ENCODE measurements at places on chromosomes 2 and 18.

GRCh38 chr2:69954084-69954483, 7.3 kb downstream of the ASPRV1 start:
- no peak for DNase-seq

DNA sequence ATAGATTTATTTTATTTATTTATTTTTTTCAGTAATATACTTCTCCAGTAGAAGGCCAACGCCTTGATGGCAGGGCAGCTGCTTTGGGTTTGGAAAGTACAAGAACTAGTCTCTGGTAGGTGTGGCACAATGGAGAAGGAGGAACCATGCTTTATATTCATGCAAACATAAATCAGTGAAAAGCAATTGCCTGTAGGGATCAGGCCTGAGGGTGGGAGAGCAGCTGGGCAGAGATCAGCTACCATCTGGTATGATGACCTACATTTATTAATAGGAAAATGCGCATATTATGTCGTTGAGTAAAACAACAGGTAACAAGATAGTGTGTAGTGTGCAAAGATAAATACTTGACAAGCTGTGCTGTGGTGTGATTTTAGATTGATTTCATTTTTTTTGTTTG, 120.4 kb upstream of the TLK1 start:
- DNase-seq, result no peak

DNA sequence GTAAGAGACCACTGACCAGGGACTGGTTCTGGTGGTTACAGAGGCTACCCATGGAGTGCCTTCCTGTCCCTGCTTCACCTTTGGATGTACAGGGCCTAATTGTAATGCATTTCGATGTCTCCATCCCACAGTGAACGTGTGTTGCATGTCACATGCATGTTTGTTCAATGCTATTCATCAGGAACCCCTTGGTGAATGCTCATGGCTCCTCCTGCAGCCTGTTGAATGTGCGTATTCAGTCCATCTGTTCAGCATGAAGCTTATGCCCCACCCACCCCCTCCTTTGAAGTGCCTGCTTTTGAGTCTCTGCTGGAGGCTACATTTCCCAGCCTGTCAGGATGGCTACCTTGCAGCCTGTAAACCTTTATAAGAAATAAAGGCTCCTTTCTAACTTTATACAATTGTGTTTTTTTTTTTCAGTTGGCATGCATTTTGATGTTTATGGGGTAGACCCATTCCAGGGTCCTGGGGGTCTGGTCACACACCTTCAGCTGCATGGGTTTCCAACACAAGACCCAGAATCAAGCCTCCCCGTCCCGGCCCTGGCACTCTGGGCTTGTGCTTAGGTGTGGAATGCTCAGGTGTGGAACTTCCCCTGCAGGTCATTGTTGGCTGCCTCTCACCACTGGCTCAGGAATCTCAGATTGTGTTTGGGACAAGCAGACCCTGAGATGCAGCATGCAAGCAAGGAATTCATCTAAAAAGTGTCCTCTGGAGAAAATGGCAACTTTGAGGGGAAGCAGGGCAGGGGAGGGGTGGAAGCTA, 238.8 kb upstream of the HDAC4 start:
- no peak for DNase-seq

DNA sequence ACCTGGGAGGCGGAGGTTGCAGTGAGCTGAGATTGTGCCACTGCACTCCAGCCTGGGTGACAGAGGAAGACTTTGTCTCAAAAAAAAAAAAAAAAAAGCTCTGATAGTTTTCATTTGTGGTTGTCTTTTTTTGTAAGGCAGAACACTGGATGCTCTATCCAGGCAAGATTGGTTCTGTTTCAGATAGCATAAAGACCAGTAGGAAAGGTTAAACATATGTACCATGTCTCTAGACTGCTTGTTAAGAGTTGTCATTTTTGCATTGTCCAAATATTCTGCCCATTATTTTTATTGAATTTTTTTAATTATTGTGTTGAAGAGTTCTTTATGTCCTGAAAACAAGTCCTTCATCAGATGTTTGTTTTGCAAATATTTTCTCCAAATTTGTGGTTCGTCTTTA, 60.0 kb downstream of the NCOA1 start:
- no peak for DNase-seq

DNA sequence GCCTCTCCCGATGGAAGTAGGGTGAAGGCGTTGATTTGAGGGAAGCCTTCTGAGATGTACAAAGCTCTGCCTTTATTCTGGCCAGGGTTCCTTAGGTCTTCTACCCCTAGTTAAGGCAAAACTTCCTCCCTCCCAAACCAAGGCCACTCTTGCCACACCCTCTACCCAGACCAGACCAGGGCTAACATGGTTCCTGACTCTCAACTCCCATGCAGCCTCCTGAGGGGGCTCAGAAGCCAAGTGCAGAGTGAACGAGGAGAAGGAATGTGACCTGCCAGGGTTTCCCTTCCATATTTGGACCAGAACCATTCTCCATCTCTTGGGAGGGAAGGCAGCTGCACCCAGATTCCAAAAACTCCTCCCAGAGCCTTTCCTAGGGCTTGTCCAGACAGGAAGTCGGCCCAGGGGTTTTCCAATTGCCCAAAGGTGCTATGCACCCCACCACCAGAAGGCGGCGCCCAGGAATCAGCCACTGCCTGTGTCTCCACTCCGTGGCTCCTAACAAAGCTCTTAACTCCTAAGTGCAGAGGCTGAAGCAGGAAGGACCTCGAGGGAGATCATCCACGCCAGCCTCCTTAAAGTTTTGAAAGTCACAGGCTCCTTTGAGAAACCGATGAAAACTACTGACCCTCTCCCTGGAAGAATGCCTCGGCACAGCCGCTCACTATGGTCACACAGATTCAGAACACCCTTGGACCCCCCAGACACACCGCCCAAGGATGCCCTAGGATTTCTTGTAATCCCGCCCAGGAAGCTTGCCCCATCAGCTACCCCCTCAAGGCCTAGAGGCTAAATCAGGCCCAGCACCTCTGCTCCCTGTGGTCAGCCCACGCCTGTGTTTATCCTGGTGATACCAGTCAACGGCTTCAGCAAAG, 157.8 kb downstream of the SMAD2 start:
- peak; percentile 26 for DNase-seq

DNA sequence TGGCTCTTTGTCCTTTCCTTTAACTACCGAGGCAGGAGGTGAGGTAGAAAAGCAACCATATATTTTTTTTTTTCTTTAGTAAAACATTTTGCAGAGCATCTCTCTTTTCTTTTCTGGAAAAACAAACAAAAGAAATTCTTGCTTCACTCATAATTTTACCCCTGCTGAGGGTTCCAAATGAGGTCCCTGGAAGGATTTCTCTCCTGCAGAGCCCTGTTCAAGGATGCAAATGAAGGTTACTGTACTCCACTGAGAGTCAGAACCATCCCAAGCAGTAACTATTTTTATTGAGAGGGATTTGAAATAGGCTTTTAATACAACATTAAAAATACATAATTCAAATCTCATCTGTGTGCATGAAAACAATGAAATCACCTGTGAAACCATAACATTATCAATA, 19.5 kb upstream of the MYO1B start:
- DNase-seq, result no peak

DNA sequence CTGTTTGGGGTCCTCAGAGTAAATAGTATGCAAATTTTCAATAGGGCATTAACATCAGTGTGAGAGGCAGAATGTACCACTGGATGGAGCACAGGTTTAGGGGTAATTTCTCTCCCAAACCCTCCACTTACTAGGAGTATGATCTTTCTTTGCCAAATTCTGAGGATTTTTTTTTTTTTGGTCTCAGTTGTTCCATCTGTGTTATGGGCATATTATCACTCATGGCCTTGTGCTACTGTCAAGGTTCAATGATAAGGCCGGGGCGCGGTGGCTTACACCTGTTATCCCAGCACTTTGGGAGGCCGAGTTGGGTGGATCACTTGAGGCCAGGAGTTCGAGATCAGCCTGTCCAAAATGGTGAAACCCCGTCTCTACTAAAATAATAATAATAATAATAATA, 30.2 kb upstream of the ZEB2 start:
- DNase-seq, result no peak

- DNase-seq, result no peak
Measured at GRCh38 chr18:56097621-56098020, 509.6 kb upstream of the TCF4 start.

DNA sequence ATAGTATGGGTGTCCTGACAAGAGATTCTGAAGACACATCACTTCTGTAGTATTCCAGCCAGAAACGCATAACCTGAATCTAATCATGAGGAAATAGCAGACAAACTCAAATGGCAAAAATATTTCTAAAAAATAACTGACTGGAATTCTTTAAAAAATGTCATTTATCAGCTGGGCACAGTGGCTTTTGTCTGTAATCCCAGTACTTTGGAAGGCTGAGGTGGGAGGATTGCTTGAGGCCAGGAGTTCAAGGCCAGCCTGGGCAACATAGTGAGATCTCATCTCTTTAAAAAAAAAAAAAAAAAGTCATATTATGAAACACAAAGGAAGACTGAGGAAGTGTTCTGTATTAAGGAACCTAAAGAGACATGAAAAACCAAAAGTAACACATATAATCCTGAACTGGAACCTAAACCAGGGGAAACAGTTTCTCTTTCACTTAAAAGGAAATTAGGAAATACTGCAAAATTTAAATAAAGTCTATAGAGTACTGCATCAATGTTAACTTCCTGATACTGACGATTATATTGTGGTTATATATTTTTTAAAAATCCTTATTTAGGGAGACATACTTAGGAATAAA, 29.9 kb downstream of the SESTD1 start:
- DNase-seq, result peak; percentile 81

DNA sequence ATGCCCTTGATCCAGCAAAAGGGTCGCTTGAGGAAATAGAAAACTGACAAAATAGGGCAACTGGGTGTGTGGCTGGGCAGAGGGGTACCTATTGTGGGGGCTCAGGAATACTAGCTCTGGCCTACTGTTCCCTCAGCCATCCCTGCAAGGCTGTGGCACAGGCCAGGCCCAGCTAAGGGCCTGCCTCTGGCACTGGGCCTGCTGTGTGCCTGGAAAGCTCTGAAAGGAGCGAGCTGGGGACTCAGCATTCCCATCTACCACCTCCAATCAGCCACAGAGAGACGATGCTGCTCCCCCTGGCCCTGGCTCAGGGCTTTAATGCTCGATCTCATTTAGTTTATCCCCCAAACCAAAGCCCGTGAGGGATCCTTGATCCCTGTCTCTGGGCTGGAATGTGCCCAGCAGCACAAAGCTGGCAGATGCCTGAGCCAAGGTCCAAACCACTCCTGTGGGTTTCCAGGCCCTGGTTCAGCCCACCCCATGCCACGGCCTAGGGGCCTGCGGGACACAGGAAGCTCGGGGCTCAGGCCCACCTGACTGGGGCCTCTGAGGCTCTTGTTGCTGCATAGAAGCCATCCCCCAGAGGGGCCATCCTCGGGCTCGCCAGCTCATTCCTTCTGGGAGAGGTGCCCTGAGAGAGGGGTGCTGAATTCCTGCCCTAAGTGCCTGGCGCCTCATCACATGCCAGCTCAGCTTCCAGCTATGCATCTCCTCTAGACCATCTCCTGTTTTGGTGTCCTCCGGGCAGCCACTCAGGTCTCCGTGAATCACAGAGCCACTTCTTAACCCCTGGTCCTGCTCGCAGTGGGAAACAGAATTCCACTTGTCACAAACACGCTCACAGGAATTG, 43.0 kb upstream of the KCNF1 start:
- no peak for DNase-seq

DNA sequence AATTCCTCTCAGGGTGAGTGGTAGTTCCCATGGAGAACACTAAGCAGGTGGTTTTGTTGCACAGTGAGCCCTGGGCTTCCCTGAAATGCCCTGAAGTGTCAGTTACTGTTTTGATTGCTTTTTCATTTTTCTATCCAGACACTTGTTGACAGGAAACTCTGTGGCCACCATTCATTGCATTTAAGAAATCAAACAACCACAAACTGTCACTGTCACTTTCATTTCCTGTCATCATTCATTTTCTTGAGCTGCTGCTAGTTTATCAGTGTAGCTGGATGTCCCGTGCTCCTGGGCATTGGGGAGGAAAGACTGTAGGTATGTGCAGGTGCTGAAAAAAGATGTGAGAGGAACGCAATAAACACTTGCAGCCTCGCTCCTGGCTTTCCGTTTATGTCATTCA, 891.6 kb upstream of the ZEB2 start:
- peak; percentile 11 for DNase-seq

GRCh38 chr2:27809761-27810241, 38.3 kb downstream of the MRPL33 start:
- DNase-seq, result peak; percentile 80

- DNase-seq, result no peak
Measured at GRCh38 chr2:176648700-176649297, 379.6 kb downstream of the MTX2 start.

DNA sequence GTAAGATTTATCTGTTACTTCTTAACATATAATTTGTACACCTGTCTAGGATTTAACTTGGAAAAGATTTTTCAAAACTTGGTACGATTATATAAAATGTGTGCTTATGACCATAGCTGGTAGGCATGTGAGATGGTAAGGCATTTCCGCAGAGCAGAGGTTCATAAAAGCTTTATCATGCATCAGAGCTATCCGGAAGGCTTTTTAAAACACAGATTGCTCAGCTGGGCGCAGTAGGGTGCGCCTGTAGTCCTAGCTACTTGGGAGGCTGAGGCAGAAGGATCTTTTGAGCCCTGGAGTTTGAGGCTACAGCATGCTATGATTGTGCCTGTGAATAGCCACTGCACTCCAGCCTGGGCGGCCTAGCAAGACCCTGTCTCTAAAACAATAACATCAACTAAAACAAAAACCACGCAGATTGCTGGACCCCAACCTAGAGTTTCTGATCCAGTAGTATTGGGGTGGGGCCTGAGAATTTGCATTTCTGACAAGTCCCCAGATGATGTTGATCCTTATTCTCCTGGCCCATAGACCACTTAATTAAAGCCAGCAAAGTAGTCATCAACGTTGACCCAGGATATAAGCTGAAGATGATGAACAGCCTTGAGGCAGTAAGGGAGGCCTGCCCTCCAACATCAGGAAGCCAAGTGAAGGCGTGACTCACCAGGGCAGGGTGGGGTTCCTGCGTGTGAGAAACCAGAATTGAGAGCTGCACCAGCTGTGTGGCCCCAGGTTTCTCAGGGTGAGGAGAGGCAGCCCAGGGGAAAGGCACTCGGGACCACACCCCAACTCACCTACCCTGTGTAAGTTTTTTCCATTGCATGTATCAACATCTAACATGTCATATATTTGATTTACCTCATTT, 21.6 kb upstream of the SLC20A1 start:
- peak; percentile 90 for DNase-seq

- DNase-seq, result no peak
Measured at GRCh38 chr2:22557406-22557805, 827.6 kb upstream of the KLHL29 start.

GRCh38 chr2:85017411-85018048, 46.6 kb downstream of the KCMF1 start:
- no peak for DNase-seq

- DNase-seq, result peak; percentile 77
Measured at GRCh38 chr2:101619191-101619591, 78.3 kb upstream of the MAP4K4 start.

GRCh38 chr18:52409727-52410126, 69.7 kb downstream of the DCC start:
- no peak for DNase-seq

Data from CD14-positive monocyte (primary cell).